ENCODE measurements at places on chromosomes 1 and 21.

- no peak for DNase-seq
Measured at GRCh38 chr1:1230656-1231399, 973 bp downstream of the SDF4 start.

DNA sequence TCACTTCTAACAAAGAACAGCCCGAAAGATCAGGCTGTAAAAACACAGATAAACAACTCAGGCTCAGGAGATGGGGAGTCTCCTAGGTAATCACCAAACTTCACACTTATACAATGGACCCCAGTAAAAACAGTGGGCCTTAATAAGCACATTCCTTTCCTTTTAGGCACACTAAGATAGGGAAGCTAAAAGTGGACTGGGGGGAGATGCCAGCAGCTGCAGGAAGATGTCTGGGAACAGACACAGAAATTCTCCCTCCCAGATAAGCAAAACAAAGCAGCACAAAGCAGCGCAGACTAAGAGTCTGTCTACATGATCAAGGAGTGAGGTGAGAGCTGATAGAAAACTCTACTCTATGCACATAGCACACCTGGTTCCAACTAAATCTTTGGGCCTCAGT lies 29.0 kb upstream of the CTBS start:
- no peak for DNase-seq

DNA sequence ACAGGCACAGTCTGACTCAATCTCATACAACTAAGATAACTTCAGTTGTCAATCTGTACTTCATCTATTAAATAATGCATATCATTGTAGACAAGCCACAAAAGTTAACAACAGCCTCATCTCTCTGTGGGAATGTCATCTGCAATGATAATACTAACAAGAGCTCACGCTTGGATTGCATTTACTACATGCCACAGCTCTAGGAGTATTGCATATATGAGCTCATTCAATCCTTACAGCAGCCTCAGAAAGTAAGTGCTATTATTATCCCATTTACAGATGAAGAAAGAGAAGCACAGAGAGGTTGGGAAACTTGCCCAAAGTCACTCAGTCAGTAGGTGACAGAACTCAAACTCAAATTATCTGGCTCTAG lies 105.7 kb upstream of the GUCA2B start:
- DNase-seq: no peak

- no peak for DNase-seq
Measured at GRCh38 chr1:158942490-158942889, 11.1 kb downstream of the PYHIN1 start.

DNA sequence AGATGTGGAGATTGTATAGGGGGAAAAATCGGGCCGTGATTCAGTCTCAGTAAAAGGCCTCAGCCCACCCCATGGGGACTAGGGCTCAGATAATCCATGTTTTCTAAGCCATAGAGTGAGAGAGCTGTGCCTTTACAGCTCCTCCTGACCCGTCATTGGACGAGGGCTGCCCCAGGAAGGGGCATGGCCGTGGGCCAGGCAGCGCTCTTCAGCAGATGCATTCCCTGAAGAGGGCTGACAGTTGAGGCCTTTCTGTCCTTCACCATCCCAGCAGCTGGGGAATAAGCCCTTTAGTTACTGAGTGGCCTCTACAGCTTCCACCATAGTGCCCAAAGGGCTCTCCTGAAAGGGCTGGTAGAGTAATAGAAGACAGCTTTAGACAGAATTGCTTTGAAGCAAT lies 57.2 kb downstream of the ST3GAL3 start:
- no peak for DNase-seq
